ENCODE measurements at places on chromosomes 12 and 14. TPM values are rescaled to one million over a fixed set of nuclear protein-coding genes. Genes with fewer than 3 reads are reported as not detected.

The WNT1 gene
- not detected for total RNA-seq

The MRPS35 gene
- 37.5 TPM for total RNA-seq

The PRPH gene
- total RNA-seq = not detected

The ACTR10 gene
- total RNA-seq = 80.7 TPM

The EPYC gene
- not detected for total RNA-seq

The TSHR gene
- not detected for total RNA-seq

The CELA1 gene
- not detected for total RNA-seq

The MAP3K9 gene
- 2.9 TPM for total RNA-seq

The SLC25A21 gene
- total RNA-seq = 1.2 TPM

The SLC16A7 gene
- total RNA-seq = 29.4 TPM

The BMAL2 gene
- 30.3 TPM for total RNA-seq

The EML5 gene
- total RNA-seq = under 0.01 TPM

The LGMN gene
- 19.3 TPM for total RNA-seq

The RDH16 gene
- total RNA-seq = not detected

The HCAR3 gene
- not detected for total RNA-seq

The FGD4 gene
- total RNA-seq = 5.8 TPM

The PROX2 gene
- not detected for total RNA-seq

The FOXG1 gene
- not detected for total RNA-seq

The OR6J1 gene
- not detected for total RNA-seq

The PGF gene
- 1.6 TPM for total RNA-seq

The TAS2R14 gene
- total RNA-seq = 1.4 TPM

The TMEM19 gene
- 17.7 TPM for total RNA-seq

The ACSM4 gene
- not detected for total RNA-seq
